ENCODE measurements at places on chromosomes 2 and 18. TPM values are rescaled to one million over a fixed set of nuclear protein-coding genes. Genes with fewer than 3 reads are reported as not detected.

Gene TBR1
- total RNA-seq = 0.10 TPM

Gene CYP27C1
- not detected for total RNA-seq

Gene CIB4
- not detected for total RNA-seq

Gene PLEKHB2
- 64.5 TPM for total RNA-seq

Gene MYCN
- total RNA-seq = not detected

Gene NPHP1
- total RNA-seq = 0.42 TPM

Gene ANKRD30BL
- not detected for total RNA-seq

Gene SLC5A7
- not detected for total RNA-seq

Gene TMEFF2
- total RNA-seq = not detected

Gene CPO
- total RNA-seq = not detected

Gene STON1
- total RNA-seq = 1.6 TPM

Gene GREB1
- total RNA-seq = 0.68 TPM

Gene CSRNP3
- not detected for total RNA-seq

Gene STARD7
- 139 TPM for total RNA-seq

Gene GAD1
- 1.6 TPM for total RNA-seq

Gene OTOF
- 17.2 TPM for total RNA-seq

Gene TTLL4
- total RNA-seq = 27.7 TPM

Gene ETAA1
- 8.9 TPM for total RNA-seq

Gene TDRD15
- not detected for total RNA-seq

Gene ALK
- total RNA-seq = not detected

Gene BMP10
- not detected for total RNA-seq

Gene DUSP2
- 20.3 TPM for total RNA-seq

Gene SS18
- 59.3 TPM for total RNA-seq

Gene HOXD1
- not detected for total RNA-seq

Gene CD8B2
- 3.6 TPM for total RNA-seq

Gene APCDD1
- total RNA-seq = not detected

Gene KIF5C
- 6.5 TPM for total RNA-seq

Gene SH2D6
- 0.61 TPM for total RNA-seq

Gene VWC2L
- not detected for total RNA-seq

Gene SULT1C4
- not detected for total RNA-seq

Gene GKN2
- total RNA-seq = not detected

Gene ZSWIM2
- not detected for total RNA-seq

Gene PLCL1
- total RNA-seq = 0.08 TPM

Gene CYTIP
- 222 TPM for total RNA-seq

Gene NTSR2
- total RNA-seq = not detected

Gene LDAH
- 31.7 TPM for total RNA-seq

Gene NT5C1B
- not detected for total RNA-seq

Gene TEX44
- total RNA-seq = not detected

Gene PDE1A
- not detected for total RNA-seq

Gene SERPINB4
- total RNA-seq = not detected

Gene SLC5A6
- 41.5 TPM for total RNA-seq

Gene SAG
- total RNA-seq = 0.05 TPM

Gene RNF149
- total RNA-seq = 71.5 TPM

Gene MAP3K19
- total RNA-seq = not detected

Gene COMMD1
- 29.3 TPM for total RNA-seq

Gene RAPGEF4
- 0.97 TPM for total RNA-seq

Gene NYAP2
- not detected for total RNA-seq

Data from activated CD8-positive, alpha-beta T cell treated with anti-CD3 and anti-CD28 coated beads, Interleukin-2, amount 10 ng/mL, durations not matched to agents 7 days and 5 days (primary cell).